ENCODE measurements at places on chromosomes 13 and 19.

DNA sequence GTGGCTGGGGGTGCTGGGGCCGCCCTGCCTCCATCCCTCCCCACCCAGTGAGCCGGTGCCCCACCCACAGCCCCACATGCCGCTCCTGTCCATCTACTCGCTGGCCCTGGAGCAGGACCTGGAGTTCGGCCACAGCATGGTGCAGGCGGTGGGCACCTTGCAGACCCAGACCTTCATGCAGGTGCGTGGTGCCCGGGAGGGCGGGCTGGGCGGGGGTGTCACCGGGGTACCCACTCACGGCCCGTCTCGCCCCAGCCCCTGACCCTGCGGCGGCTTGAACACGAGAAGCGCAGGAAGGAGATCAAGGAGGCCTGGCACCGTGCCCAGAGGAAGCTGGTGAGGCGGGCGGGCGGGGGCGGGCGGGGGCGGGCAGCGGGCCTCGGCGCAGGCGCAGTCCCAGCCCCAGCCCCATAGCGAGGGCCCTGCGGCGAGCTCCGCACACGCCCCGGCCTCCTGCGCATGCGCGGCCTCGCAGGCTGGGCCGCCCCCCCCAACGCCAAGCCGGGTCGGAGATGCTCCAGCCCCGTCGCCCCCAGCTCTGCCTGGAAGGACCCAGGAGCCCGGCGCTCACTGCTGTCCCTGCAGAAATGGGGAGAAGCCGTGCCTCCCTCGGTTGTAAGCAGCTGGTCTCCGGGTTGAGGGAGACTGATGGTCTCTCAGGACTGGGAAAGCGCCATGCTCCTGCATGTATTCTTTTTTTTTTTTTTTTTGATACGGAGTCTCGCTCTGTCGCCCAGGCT is 7.7 kb downstream of the ARHGAP45 start:
- no peak for DNase-seq

DNA sequence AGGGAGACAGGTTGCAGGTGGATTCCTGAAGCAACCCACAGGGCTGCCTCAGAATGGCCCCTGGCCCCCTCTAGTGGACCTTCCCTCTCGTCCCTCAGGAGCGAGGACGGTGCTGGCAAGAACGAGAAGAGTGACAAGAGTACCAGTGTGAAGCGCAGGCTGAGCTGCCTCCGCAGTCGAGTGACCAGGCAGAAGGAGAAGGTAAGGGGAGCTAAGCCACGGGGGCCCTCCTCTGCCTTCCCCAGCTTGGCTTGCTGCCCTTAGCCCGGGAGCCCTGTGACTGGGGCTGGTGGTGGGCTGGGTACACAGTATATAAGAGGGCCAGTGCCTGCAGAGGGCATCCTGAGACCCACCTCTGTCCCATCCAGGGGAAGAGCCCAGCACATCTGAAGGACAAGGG is 34.0 kb downstream of the ARHGEF18 start:
- no peak for DNase-seq

DNA sequence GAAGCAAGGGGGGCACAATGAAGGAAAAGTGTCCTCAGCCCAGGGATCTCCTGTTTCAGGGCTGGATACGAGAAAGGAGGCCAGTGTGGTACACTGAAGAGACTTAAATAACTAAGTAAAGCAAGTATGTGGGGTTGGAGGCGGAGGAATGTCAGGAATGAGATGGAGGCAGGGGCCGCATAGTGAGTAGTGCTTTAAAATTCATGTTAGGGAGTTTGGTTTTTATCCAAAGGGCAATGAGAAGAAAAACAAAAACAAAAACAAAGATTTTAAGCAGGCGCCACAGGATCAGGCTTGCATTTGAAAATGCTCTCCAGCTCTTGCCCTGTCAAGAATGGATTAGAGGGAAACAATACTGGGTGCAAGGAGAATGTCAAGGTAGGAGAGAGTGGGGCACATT is 273.4 kb downstream of the DCLK1 start:
- DNase-seq = peak; percentile 51

DNA sequence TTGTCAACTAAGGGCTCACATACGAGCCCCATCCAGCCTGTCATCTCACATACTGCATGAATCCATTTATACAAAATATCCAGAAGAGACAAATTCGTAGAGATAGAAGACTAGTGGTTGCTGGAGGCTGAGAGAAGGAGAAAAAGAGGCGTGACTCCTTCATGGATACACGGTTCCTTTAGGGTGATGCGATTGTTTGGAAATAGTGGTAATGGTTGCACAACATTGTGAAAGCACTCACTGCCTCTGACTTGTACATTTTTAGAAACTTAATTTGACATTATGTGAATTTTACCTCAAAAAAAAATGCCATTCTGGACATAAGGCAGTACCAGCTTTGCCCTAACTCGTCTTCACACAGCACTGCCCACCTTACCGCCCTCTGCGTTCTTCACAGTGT is 27.3 kb downstream of the IGFL1 start:
- DNase-seq = peak; percentile 32

DNA sequence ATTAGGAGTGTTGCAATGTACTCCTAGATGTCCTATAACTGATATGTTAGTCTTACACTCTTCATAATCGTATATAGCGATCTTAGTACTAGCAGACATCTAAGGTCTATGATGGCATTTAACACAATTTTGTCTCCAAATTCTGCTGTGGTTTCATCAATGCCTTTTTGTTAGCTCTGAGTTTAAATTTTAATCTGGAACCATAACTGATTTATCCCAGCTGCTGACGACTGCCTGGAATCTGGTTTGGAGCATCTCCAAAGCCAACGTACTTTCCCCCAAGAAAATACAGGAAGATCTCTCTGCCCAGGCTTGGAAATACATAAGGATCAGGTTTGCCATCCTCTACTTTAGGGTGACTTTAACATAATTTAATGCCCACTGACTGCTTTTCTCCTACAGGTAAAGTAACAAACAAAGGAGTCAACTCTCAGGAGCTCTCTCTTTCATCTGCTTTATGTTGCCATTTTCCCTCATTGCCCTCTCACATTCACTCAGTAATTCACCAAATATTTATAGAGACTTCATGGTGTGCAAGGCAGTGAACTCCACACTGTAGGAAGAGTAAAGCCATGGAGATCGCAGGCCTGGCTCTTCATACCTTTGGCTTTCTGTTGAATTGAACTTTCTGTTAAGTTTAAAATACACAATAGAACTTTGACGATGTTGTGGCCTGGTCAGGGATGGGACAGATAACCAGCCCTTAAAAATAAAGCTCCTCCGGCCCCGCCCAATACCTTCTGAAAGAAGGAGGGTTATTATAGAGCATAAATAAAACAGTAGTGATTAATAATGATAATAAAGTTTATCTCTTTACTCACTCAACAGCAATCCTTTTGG is 23.3 kb upstream of the SPART start:
- DNase-seq = peak; percentile 51

DNA sequence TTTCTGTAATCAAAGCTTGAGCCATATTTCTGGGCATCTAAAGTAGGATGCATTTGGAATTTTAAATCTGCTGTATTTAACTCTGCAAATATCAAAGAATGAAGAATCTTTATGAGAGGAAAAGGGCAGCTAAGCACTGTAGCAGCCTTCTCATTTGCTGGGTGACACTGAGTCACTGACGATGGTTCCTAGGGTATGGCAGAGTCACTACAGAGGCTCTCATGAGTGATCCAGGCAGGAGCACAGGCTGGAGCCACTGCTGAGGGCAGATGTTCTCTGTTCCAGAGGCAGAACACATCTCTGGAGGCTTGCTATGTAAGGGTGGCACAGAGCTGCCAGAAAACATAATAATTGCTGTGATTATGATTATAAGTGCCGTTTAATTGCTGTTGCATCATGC is 340.7 kb upstream of the HTR2A start:
- DNase-seq = no peak

GRCh38 chr19:36488846-36489117 is 579 bp downstream of the ZNF566 start:
- DNase-seq = no peak

DNA sequence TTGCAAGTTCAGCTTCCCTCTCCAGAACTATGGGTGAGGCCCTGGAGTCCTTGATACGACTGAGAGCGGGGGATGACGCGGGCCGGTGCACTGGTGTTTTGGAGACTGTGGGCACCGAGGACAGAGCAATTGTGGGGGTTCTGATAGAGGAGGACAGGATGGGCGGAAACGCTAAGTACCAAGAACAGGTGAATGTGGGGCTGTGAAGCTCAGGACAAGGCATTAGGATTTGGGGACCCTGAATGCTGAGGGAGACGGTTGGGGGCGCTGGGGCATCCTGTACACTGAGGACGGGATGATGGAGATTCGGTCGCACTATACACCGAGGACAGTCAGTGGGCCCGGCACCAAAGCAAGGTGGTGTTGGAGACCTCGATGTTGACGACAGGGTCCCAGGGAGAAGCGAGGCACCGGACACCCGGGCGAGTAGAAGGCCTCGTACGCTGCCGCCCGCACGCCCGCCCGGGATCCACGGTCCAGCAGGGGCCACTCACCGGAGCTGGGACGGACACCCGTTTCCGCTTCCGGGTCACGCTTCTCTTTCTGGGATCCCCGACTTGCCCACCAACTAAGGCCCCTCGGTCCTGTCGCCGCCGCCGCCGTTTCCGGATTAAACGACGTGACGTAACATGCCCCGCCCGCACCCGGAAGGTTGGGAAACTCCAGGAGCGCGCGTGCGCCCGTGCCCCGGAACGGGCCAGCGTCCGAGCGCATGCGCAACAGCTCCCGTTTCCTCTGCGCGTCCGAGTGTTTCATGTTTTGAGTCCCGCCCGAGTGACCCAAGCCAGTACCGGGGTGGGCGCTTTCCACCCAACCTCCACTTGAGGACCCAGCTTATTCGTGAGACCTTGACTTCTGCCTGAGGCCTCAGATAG is at the start of gene CHMP2A:
Gene CHMP2A, minus strand, starts transcription at position 612 of the 875 bp plus-strand sequence. CDS start 893 bp downstream, outside the sequence.
- DNase-seq = peak; percentile 97

GRCh38 chr19:19535311-19536191 is 2.5 kb upstream of the CILP2 start:
- DNase-seq = no peak

- DNase-seq = peak; percentile 30
Observed at GRCh38 chr13:49357694-49358093, 86.2 kb downstream of the CAB39L start.

DNA sequence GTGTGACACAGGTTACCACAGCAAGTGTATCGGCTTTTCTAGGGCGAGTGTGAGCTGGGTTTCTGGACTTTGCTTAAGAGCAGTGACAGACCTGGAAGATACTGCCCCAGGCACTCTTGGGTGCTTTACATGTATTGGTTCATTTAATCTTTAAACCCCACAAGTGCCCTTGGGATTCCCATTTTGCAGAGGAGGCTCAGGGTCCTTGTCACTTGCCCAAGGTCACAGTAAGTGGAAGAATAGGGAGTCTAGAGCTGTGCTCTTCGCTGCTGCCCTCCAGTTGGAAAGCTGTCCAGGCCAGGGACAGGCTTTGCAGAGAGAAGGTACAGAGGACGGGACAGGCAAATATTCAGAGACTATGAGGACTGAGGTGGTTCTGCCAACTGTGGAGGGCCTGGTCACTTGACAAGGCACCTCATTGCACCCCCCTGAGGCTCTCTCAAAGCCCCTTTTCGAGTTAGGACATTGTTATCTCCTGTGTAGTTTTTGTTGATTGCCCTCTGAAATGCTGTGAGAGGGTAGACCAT is 42.4 kb downstream of the BBC3 start:
- no peak for DNase-seq

GRCh38 chr13:22311734-22312404 is 641.0 kb downstream of the FGF9 start:
- no peak for DNase-seq

- peak; percentile 78 for DNase-seq
Observed at GRCh38 chr19:51552996-51553725, 17.9 kb upstream of the ZNF175 start.

DNA sequence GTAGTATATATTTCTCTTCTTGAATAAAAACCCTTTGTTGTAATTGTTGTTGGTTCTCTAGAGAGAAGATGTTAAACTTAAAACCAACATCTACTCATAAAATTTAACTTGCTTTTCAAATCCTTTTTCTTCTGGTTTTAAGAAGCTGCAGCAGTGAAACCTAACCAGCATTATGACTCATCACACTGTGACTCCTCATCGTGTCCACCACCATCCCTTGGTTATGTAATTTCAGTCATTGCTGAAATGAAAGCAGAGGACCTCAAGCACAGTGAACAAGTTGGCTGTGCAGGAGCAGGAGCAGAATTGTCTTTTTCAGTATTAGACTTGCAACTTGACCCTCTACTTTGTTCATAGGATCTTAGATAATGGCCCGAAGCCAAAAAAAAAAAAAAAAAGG is 64.9 kb upstream of the HTR2A start:
- DNase-seq = peak; percentile 76

DNA sequence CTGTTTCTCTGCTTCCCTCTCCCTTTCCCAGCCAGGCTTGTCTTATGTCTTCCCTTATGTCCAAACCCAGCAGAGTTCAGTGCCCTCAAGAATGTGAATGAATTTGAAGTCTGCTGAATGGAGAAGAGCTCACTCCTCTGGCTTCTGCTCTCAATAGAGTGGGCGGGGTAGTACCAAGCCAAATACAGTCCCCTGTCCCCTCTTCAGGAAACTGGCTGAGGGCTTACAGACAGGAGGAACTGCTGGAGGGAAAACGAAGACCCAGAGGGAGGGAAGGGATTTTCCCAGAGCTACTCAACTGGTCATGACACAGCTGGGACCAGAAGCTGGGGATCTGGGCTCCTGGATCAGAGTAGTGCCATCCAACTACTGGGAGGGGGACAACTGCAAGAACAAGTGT is 32.9 kb upstream of the POU2F2 start:
- no peak for DNase-seq

- no peak for DNase-seq
Observed at GRCh38 chr19:12247644-12248222, 47.0 kb downstream of the ZNF44 start.

DNA sequence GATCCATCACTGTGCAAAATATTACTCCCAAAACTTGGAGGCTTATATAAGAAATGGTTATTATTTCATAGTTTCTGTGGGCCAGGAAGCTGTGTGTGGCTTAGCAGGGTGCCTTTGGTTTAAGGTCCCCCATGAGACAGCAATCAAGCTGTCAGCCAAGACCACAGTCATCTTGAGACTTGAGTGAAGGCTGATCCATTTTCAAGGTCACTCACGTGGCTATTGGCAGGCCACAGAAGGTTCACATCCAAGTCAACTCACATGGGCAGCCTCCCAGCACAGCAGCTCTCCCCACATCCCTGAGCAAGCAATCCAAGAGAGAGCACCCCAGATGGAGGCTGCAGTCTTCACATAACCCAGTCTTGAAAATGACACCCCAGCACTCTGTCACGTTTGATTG is 537.4 kb downstream of the MYO16 start:
- DNase-seq = no peak

DNA sequence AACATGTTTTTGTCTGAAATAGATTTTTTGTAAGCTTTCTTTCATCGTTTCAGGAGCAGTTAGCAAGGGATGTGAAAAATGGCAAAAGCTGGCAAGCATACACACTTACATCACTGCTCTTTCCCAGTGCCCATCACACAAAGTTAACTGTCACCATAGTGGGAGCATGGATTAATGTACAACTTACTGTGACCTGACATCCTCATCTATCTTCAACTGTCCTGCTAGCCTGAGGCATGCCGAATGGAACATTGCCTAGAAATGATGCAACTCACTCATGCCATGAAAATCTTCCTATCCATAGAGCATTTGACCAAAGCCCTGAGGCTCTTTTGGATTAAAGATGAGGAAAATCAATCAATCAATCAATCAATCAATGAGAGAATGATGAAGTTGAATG is 491.7 kb upstream of the SLC10A2 start:
- peak; percentile 14 for DNase-seq

Measured in fibroblast of pulmonary artery (primary cell).